ENCODE measurements at places on chromosomes 12 and 14.
A peak's percentile ranks its signal among the peaks of the same experiment; 100 is the strongest.

DNA sequence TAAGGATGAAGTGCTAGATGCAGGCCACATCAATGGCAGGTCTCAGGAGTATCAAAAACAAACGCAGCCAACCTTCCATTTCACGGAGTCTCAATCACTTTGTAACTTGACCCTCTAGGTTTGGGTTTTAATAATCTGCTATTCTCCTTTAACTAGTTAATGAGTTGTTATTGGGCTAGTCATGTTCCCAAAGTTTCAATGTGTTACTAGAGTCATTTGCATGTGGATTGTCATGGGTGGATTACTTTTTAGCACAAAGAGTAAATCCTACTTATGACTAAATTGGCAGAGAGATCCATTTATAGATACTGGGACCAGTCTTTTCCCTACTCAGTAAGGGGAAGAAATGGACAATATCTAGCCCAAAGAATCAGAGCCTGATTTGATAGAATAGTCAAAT, 151.0 kb downstream of the BCAT1 start:
- DNase-seq = no peak

DNA sequence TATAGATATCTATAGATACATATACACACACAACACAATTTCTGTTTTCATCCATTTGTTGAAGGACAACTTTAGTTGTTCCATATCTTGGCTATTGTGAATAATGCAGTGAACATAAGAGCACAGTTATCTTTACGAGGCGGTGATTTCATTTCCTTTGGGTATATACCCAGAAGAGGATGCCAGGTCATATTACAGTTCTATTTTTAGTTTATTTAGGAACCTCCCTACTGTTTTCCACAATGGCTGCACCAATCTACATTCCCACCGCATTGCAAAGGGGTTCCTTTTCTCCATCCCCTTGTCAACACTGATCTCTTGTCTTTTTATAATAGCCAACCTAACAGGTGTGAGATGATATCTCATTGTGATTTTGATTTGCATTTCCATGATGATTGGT, 143.4 kb upstream of the ARHGAP5 start:
- no peak for DNase-seq

- no peak for DNase-seq
These were observed 40.3 kb downstream of the IFNG start for GRCh38 chr12:68119250-68119649.

DNA sequence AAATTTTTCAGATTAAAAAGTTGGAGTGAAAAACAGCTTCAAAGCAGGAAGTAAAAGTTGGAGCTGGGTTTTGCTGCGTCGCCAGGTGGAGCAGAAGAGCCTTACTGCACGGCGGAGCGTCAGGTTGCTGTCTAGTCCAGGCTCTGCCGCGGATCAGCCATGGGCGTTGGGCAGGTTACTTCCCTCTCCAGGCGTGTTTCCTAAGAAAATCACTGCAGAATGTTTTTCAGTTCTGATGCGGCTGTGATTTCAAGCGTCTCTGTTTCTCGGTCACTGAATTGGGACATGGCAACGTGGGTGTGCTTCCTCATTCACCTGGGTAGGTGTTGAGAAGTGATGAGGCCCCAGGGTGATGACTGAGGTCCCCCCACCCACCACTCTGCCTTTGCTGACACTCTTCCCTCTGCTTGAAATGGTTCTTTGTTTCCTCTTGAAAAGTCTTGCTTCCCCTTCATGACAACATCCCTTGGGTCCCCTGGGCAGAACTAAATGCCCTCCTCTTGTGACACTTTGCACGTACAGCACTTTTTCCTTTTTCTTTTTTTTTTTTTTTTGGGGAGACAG, 7.6 kb downstream of the EVL start:
- no peak for DNase-seq

DNA sequence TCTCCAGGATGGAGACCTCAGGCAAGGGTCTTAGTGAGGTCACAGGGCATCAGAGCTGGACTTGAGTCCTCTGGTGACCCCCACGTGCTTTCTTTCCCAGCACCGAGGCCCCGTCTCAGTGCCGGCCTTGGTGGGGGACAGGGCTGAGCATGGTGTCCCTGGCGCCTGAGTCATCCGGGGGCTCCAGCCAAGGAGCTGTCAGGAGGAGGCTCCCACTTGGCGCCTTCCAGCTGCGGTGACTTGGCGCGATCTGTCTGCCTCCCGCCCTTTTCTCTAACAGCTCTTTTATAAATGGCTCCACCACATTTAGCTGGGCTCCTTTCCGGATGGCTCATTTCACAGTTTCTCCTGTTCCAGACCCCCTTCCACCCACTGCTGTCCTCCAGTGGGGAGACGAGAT, 60.4 kb downstream of the PRMT8 start:
- no peak for DNase-seq

GRCh38 chr12:108116699-108117098, 12.4 kb upstream of the WSCD2 start:
- DNase-seq = no peak

- DNase-seq = no peak
These were observed 184.2 kb downstream of the TMTC2 start for GRCh38 chr12:82870771-82871377.

DNA sequence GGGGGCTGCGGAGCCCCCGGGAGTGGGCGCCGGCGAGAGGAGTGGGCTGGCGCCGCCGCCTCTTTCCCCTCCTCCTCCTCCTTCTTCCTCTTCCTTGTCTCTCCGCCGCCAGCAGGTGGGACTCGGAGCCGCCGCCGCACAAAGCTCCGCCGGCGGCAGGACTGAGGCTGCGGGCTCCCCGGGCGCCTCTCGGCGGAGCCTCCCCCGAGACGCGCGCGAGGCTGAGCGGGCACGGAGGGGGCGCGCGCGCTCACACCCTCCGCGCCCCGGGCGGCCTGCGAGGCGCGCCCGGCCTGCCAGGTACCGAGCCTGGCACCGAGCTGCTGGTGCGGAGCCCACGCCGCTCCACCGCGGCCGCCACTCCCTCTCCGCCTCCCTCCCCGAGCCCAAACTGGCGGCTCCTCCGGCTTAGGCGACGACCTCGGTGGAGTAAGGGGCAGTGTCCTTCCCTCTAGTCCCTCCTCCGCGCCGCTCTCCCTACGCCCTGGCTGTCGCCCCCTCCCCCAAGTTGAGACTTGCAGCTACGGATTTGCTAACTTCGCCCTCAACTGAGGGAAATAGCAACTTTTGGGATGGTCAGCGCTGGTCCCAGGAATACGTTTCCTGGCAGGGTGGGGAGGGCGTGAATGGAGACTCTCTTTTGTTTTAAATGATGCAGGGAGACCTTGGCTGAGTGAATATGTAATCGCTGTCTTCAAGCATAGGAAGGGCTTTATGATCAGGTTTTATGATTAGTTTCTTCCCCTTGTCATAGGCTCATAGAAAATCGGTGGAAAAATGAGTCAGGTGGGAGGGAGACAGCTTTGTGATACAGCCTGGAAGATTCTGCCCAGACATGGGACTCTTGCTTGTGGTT, 199.5 kb upstream of the CAND1 start:
- peak; percentile 58 for DNase-seq

DNA sequence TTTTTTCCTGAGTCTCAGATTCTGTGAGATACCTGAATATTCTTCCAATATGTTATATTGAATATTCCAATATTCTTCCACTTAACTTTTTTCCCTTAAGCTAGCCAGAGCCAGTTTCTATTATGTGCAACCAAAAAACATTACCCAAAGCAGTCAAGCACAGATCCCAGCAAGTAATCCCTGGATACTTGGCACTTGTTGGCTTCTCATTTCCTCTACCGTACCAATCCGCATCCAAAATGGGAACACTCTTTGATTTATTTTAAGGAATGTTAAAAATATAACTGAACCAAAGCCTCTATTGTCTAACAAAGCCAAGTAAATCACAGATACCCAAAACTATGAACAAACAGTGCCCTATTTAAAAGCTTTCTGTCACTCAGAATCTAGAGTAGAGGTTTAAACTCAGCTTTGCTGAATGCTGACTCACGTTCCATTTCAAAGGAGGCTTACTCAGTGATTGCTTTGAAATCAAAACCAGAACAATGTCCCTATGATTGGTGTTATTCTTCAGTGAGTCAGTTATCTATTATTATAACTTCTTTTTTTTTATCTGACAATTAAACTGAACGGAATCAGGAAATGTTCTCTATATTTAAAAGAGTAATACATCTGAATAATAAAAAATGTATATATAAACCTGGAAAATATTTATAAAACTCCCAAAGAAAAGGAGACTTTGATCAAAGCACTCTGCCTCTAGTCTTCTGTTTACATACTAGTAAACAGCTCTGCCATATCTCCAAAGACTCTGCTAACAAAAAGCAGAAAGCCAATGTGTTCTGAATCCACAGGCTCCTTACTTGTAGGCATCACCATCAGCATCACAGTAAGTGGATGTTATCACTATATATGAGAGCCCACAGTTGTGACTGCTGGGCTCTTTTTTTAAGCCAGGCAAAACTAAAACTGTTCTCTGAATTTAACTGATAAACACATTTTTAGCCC, 360.8 kb downstream of the CCDC91 start:
- DNase-seq = no peak

DNA sequence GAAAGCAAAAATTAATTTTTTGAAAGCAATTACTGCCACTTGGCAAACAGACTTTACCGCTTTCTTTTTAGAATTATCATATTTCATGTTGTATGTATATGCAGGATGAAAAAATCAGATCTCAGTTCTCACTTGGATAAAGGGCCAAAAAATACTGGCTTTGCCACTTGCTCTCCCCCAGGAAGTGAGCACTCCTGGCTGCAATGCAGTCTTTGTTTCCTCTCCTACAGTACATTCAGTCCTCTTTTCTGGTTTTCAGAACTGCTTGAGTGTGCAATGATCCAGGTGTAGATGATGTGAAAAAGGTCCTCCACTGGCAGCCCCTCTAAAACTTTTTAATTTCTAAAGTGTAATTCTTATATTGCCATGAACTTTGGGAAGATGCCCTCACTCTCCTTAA, 183.4 kb downstream of the SLC25A21 start:
- DNase-seq = no peak
